Cortex of kidney (tissue), 1 donor: ENCODE measurements at places on chromosomes 5 and 9.

DNA sequence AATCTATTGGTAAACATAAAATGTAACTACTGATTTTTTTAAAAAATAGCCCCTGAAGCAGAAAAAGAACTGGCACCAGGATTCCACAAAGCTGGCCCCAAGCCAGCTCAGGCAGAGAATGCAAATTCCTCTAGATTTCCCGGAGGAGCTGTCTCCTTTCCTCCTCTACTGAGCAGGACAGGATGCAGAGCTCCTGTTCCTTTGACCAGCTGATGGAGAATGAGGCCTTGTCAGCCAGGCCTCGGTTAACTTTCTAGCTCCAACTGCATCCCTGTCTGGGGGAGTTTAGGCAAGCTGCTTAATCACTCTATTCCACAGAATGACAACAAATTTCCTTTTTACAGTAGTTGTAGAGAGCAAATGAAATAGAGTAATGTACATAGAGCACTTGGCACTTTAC lies 155.5 kb downstream of the GNAQ start:
- no peak for DNase-seq

DNA sequence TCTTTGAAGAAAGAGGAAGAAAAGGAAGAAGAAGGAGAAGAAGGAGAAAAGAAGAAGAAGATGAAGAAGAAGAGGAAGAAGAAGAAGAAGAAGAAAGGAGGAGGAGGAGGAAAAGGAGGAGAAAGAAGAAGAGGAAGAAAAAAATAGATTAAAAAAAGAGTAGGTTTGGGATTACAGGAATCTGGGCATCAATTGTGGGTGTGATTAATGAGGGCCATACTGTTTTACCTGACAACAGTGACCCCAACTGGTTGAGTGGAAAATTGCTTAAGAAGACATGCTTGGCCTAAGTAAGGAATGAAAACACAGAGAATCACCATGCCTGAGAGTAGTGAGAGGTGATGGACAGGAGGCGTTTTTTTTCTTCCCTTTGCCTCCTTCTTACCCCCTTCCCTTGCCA lies 114.6 kb downstream of the FAM170A start:
- DNase-seq, result no peak

DNA sequence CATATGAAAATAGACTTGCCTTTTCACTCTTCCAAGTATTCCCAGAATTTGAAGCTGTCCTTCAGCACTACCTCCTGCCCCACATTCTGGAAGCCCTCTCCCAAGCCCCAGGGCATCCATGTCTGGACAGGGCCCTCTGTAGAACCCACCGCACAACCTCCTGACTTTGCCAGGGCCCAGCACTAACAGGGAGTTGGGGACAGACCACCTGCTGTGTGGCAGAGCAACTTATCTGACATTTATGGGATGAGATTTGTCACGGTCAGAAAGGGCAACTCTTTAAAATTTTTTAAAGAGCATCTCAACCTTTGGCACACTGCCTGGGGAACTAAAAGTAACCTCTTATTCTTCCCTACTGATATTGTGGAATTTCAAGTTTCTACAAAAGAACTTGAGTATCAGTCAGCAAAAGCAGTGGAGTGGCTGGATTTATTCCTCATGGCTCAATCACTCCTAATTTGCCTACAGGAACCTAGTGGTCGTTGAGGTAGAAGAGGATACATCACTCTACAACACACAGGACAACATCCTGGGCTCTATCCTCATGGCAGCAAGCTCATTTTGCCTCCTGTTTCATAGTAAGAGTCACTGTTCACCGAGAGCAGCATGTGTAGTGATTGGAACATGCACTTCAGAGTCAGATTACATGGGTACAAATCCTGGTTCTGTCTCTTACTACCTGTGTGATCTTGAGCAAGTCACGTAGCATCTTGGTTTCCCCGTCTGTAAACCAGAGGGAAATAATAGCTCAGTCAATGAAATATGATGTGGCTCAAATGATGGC lies 285.3 kb downstream of the ENC1 start:
- DNase-seq, result no peak

- no peak for DNase-seq
These were observed 141.4 kb downstream of the NPR3 start for GRCh38 chr5:32852535-32852934.

GRCh38 chr9:124381170-124381945 lies 33.9 kb downstream of the PSMB7 start:
- DNase-seq, result no peak

DNA sequence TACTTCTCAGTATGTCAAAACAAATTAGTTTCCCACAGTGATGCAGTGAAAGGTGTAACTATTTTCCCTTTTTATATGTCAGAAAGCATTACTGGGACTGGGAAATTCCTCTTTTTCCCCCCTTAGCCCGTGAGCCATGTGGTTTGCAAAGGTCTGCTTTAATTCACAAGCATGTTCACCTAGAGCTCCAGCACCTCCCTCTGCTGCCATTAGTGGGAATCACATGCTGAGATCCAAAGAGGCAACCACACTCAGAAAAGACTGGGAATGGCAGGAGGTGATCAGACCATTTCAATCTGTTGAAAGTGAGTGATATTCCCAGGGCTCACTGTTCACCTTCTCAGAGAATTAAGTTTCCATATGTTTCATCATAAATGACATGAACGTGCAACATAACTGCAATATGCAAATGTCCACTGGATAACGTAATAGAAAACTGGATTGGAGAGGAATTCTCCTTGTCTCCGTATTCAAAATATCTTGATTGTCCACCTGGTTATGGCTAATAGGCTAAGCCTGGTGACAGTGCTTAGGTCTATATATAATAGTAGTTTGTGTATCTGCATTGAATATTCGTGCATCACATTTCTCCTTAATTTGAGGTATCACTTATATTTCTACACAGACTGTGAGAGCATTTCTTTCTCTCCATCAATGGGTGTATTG lies 703.5 kb upstream of the WWC1 start:
- DNase-seq, result no peak

DNA sequence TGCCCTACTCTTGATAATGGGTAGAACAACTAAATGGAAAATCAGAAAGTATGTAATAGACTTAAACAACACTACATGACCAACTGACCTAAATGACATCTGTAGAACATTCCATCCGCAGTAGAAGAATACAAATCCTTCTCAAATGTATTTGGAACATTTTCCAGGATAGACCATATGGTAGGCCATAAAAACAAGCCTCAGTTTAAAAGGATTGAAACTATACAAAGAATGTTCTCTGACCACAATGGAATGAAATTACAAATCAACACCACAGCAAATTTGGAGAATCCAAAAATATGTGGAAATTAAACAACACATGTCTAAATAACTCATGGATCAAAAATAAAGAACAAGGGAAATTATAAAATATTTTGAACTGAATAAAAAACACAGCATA lies 189.2 kb downstream of the NDUFS4 start:
- no peak for DNase-seq

GRCh38 chr5:179916523-179916922 lies 8.8 kb upstream of the TBC1D9B start:
- no peak for DNase-seq

- no peak for DNase-seq
These were observed 1383.0 kb upstream of the C9orf72 start for GRCh38 chr9:28956116-28956880.

- no peak for DNase-seq
These were observed 7.9 kb downstream of the MSX2 start for GRCh38 chr5:174732036-174733020.

GRCh38 chr5:160537940-160538339 lies 116.3 kb downstream of the PTTG1 start:
- DNase-seq, result no peak

DNA sequence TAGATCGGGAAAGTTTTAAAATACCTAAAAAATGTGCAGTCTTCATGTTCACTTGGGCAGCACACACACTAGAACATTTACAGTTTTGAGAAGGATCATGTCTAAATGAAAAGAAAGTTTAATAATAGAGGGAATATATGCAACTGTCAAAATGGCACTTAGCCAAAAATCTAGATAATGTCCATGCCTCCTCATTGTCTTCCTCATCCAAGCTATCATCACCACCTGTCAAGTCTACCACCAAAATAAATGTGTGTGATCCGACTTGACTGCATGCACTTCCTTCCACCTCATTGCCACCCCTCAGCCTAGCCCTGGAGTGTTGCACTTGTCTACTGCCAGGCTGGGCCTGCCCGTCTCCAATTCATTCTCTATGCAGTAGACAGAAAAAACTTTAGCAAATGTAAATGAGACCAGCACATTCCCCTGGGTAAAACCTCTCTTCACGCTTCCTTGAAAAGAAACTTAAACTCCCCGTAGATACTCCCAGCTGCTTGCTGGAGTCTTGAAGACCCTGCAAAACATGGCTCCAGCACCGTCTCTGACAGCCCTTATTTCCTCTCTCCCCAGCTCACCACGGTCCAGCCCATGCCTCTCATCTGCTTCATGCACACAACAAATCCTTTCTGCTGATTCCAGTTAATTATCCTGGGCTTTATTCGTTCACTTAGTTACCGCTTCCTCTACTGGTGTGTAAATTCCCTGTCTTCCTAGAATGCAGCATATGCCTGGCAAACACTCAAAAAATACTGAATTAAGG lies 66.9 kb downstream of the FANCC start:
- no peak for DNase-seq

DNA sequence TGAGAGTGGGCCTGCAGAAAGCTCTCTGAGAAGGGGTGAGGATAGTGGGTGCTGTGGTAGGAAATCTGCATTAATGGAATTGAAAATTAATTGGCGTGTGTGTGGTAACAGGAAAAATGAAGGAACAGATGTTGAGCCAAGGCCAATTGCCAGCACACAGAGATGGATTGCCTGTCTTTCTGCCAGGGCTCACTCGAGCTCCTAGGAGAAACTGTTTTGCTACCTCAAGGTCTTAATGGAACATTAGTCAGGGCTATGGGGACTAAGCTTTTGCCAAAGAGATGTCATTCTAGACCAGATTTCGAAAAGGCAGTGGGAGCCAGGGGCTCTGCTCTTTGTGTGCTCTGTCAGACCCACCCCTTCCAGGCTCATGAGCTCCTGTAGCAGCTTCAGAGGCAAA lies 124.0 kb upstream of the EFNA5 start:
- DNase-seq, result no peak

GRCh38 chr5:176180339-176180738 lies 57.9 kb upstream of the SIMC1 start:
- DNase-seq, result no peak

- no peak for DNase-seq
These were observed 6.2 kb downstream of the PIP5K1B start for GRCh38 chr9:68711281-68711680.

- DNase-seq, result no peak
These were observed 11.8 kb upstream of the LHX3 start for GRCh38 chr9:136216541-136217244.

GRCh38 chr5:120621339-120621738 lies 157.2 kb downstream of the PRR16 start:
- DNase-seq, result no peak

- no peak for DNase-seq
These were observed 95.7 kb upstream of the ALDH1B1 start for GRCh38 chr9:38296807-38297206.

GRCh38 chr5:40841068-40841805 lies at the start of gene CARD6:
Gene CARD6, plus strand, starts transcription at chr5:40841367. Its CDS starts 16 bp downstream, at chr5:40841383.
- DNase-seq, result no peak

GRCh38 chr9:96379461-96379860 lies 4.0 kb downstream of the SLC35D2 start:
- DNase-seq, result no peak

- no peak for DNase-seq
These were observed 83.7 kb downstream of the C5orf15 start for GRCh38 chr5:133884569-133885311.

GRCh38 chr5:6397536-6398269 lies 19.4 kb upstream of the MED10 start:
- DNase-seq, result no peak

DNA sequence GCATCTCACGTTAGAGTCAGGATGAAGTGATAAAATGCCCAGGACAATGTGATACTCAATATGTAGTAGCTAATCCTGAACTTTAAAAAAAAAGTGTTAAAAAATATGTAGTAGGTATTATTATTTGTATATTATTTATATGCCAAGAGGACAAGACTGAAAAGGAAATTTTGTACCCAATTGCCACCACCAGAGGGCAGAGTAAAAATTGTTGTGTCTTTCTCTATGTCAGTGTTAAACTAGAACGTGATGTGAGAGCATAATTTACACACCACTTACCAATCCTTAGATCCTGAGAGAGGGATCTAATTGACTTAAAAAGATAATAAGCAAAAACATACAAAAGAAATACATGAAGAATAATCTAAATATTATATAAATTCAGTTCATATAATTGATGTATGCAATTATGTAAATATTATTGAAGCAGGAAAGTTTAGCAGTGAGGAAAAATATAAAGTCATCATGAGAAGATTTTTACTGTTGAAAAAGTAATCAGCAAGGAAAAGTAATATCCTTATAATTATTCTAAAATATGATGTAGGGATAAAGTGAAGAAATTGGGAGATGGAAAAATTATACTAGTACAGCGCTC lies 288.9 kb downstream of the RAB3C start:
- DNase-seq, result no peak

GRCh38 chr5:144971108-144971850 lies 800.6 kb downstream of the KCTD16 start:
- DNase-seq, result no peak

- DNase-seq, result no peak
These were observed 27.8 kb upstream of the GDNF start for GRCh38 chr5:37867654-37868053.

GRCh38 chr5:20224966-20225365 lies 237.0 kb upstream of the CDH18 start:
- no peak for DNase-seq

DNA sequence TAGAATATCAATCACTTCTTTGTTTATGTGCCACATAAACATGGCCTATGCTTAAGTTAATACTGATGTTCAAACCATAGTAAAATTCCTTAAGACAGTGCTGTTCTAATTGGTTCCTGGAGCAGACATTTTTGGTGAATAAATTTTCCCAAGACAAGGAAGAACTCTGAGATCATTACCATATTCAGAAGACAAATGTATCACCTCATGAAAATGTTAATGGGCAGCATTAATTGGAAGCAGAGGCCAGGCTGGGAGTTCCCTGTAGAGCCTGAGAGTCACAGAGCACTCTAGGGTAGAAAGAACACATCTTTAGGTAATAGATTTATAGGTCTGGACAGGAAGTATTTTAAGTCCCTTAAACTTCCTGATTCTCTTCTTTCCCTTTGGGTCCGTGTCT lies 240.2 kb downstream of the MAN2A1 start:
- no peak for DNase-seq

DNA sequence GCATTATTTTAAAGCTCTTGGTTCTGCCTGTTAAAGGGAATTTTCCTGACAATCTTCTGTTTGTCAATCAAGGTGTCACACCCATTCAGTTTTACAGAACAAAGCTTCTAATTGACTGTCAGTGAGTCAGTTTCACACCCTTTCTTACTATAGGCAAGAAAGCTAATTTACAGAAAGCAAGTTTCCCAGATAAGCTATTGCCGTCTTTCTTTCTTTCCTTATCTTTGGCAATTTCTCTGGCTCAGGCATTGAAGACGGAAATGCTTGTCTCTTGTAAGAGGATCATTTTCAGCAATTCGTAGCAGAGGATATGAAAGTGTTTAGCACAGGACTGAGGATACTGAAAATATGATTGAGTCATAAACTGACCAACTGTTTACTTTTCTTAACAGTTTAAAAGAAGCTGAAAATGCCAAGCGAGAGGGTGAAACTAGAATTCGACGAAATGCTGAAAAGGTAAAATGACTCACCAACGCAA lies 27.0 kb downstream of the SPINK5 start:
- no peak for DNase-seq
